ENCODE measurements at places on chromosomes 5 and 9.

GRCh38 chr9:73172901-73173215, 21.2 kb downstream of the ANXA1 start:
- no peak for DNase-seq

DNA sequence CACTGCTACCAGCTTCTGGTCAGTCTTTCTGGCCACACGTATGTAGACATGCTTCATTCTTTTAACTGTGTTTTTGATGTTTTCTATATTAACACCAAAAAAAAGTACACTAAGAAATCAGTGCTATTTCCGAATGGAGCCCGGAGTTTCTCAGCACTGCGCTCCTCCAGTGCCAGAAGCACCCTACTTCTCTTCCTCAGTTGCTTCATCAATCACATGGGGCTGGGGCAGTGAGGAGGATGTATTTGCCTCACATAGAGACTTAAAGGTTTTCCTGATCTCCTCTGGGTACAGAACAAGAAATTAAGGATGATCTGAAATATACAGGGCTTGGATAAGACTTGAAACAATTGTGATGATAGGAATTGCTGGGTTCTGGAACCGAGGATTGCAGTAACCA, 148.0 kb downstream of the ERCC6L2 start:
- no peak for DNase-seq

DNA sequence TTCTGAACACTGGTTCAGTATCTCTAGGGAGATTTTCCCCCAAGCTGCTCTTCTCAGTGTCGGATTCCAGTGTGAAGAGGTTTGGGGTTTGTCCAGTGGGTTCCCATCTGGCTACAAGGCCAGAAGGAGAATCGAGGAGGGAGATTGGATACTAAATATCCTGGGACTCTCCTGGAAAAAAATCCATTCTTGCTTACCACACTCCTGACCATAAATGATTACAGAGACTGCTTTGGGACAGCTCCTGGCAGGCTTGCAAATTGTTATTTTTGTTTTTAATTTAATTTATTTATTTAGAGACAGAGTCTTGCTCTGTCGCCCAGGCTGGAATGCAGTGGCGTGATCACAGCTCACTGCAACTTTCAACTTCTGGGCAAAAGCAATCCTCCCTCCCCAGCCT, 4.7 kb upstream of the SUSD1 start:
- no peak for DNase-seq

DNA sequence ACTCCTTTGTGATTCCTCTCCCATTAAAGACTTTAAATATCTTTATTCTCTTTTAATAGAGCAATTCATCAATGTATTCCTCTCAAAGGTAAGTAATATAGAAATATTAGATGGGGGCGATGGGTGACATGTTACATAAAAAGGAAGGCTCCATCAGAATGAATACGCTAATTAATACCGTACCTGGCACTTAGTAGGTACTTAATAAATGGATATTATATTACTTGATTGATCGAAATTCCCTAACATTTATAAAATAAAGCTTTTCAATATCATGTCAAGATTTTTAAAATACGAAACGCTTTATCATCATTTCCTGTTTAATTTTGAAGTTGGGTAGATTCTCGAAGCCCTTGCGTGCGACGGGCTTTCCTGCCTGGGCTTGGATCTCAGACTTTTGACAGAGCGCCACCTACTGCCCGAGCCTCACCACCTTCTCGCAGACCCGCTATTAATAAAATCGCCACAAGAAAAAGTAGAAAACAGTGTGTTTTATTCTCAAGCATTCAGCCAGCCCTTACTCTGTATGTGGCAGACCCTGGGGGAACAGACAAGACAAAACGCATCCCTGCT, 99.4 kb downstream of the C5orf15 start:
- peak; percentile 75 for DNase-seq

DNA sequence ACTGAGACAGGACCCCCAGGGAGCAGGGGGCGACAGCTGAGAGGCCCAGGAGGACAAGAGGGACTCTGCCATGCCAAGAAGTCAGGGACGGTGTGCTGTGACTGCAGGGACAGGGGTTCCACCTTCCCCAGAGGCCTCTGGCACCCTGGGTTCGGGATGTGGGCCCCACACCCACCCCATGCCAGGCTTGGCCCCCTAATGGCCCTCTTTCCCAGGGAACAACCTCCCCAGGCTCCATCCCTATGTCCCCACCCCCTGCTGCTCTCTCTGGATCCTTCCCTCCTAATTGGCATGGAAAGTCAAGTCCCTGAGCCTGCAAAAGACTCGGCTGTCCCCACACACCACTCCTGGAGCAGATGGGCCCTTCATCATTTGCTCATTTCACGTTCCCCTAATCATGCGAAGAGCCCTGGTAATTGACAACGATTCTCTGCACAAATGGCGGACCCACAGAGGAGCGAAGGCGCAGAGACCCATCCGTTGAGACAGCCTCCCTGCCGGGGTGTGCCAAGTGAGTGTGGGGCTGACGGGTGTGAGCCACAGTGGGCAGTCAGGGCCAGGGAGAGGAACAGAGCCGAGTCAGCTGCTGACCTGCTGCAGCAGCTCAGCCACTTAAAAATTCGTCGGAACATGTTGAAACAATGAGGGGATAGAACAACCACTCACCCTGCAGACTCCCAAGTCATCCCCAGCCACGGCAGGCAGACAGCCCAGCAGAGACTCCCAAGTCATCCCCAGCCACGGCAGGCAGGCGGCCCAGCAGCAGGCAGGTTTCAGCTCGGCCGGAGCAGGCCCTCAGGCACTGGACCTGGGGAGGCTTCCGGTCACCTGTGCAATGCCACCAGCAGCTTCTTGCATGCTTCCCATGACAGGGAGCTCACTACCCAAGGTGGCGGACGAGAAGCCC, 109.0 kb downstream of the VAV2 start:
- no peak for DNase-seq

DNA sequence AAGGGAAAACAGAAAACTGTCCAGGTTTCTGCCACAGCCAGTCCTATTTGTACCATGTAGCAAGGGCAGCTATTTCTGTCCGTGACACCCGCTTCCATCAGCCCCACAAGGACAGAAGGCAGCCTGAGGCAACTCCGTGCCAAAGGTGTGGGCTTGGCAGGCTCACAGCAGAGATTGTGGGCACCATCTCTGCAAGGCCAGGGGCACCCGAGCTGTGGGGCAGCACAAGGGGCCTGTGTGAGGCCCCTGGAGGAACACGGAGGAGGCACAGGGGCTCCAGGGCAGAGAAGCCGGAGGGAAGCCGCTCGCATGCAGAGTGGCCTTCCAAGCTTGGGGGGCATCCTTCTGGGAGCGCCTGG, 43.5 kb downstream of the COL23A1 start:
- no peak for DNase-seq

DNA sequence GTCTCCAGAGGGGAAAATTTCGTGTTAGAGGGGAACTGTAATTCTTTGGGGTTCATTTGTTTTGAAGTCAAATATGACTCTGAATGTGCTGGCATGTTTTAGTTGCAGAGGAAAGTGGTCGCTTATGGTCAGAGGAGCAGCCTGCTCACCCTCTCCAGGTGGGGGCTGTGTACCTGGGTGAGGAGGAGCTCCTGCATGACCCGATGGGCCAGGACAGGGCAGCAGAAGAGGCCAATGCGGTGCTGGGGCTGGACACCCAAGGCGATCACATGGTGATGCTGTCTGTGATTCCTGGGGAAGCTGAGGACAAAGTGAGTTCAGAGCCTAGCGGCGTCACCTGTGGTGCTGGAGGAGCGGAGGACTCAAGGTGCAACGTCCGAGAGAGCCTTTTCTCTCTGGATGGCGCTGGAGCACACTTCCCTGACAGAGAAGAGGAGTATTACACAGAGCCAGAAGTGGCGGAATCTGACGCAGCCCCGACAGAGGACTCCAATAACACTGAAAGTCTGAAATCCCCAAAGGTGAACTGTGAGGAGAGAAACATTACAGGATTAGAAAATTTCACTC, 13.5 kb downstream of the TXNDC15 start:
- DNase-seq: no peak

DNA sequence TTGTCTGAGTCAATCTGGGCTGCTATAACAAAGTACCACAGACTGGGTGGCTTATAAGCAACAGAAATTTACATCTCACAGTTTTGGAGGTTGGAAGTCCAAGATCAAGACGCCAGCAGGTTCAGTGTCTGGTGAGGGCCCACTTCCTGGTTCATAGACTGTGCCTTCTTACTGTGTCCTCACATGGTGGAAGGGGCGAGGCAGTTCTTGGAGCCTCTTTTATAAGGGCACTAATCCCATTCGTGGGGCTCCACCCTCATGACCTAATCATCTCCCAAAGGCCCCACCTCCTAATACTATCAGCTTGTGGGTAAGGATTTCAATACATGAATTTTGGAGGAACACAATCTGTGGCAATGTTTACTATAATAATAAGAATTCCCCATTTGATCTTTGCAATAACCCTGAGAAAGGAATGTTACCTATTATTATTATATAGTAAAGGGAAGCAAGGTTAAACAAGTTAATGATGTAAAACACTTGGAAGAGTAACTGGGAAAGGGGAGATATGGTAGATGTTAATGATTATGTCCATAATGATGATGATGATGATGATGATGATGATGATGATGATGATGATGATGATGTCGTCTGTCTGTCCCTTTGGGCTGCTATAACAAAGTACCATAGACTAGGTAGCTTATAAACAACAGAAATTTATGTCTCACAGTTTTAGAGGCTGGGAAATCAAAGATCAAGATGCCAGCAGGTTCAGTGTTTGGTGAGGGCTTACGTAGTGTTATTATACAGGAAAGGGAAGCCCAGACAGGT, 40.8 kb downstream of the WHRN start:
- no peak for DNase-seq

- no peak for DNase-seq
These were observed 41.9 kb upstream of the PLPP6 start for GRCh38 chr9:4620057-4620765.

DNA sequence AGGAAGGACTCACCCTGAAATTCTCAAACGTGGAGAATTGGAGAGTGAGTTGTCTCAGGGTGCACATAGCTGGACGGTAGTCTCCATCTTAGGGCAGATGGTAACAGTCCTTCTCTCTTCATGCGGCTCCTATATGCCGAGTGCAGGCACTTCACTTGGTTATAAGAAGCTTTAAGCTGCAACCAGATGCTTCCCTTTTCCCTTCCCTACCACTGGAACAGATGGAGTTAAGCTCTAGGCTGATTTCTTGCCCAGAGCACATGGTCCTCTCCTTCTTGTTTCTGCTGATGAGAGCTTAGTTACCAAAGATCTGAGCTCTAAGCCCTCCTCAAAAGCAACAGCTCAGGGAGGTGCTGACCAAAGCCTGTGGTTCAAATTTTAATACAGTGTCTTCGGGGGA, 355.7 kb downstream of the ARHGEF28 start:
- DNase-seq: no peak

DNA sequence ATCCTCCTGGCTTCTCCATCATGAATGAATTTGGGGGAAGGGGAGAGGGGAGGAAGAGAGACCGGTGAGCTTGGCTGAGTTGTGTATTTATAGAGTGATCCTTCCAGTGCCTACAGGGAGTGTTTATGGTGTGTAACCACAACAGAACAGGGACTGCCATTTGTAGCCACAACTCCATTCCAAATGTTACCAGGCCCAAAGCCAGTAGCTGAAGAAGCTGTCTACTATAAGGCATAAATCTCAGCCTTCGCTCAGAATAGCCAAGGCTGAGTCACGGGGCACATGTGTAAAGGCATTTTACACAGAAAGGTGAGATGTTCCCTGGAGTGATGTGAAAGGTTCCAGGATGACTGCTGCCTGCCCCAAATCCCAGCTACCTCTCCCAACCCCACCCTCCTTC, 2.5 kb downstream of the TMEM252 start:
- no peak for DNase-seq
